NAMALWA (cell line): ENCODE measurements at places on chromosomes 11 and 22.

- no peak for DNase-seq
Observed at GRCh38 chr22:46050451-46050845, 73.5 kb upstream of the WNT7B start.

GRCh38 chr22:19842393-19843106 lies 12.1 kb downstream of the GNB1L start:
- DNase-seq = no peak

GRCh38 chr11:69992026-69992425 lies 86.1 kb upstream of the ANO1 start:
- no peak for DNase-seq

- no peak for DNase-seq
Observed at GRCh38 chr22:44795701-44796630, 43.6 kb downstream of the ARHGAP8 start.

- DNase-seq = no peak
Observed at GRCh38 chr11:66568124-66568916, at the start of gene CTSF. CTSF (minus strand) TSS chr11:66568606; CDS start chr11:66568486, 120 bp downstream.

DNA sequence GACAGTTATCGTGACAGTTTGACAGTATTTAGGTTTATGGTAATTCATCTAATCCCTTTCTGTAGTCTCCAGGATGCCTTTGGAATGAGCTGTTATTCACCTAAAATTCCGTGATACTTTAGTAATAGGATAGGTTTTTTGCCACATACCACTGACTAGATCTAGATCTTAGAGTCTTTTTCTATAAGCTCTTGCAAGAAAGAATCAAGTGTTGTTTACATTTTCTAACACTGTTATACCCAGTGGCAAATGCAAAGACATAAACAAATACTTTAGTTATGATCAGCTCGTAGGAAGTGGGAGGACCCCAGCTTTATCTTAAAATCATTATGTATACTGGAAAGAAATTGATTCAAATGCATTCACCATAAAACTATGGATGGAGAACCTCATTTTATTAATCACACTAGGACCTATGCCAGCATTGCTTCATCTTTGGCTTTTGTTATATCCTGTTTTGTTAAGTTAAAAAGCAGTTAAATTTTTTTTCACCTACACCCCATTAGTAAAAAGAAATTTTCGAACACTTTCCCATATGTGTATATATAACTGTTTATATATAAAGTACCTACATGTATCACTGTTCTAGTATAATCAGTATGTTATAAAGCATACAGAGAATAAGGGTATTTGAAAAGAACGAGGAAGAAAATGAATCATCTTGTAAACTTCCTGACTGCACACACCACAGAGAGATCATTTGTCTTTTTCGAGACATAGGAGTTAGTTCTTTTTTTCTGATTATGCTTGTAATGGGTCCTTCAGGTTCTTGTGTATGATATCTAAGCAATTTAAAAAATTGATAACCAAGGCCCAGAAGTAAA lies 60.9 kb downstream of the PDHX start:
- DNase-seq = no peak

- peak; percentile 34 for DNase-seq
Observed at GRCh38 chr11:91625495-91625894, 599.1 kb upstream of the FAT3 start.

DNA sequence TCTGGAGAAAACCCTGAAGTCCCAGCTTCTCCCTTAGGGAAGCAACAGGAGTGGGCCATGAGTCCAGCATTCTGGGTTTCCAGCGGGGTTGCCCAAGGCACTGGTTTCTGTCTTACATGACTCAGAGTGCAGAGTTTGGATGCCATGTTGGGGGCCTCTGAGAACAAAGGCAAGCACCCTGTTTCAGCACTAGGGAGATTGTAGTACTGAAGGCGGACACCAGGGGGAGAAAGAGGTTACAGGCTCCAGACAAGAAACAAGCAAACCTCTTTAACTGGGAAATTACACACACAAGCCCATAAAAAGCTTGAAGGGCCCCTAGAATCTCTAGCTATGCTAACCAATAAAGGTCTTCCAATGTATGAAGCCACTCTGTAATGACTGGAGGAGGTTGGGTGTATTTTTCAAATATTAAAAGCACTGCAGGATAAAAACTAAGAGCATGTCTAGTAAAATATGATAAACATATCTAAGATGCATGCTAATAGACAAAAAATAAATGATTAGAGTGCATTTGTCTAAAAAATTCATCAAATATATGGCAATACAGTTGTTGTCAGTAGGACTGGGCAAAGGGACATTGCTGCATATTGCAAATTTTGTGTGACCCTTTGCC lies 7.1 kb downstream of the MS4A6E start:
- peak; percentile 83 for DNase-seq

DNA sequence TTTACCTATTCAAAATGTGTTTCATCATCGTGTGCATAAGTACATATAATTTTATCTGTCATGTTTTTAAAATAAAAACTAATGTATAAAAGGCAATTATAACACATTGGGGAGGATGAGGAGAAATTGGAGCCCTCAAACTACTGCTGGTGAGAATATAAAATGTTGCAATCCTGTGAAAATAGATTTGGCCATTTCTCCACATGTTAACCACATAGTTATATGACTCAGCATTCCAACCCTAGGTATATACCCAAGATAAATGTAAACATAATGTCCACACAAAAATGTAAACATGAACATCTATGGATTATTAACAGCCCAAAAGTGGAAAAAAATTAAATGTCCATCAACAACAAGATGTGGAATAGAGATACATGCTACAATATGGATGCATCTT lies 928.0 kb upstream of the FAT3 start:
- no peak for DNase-seq

- DNase-seq = no peak
Observed at GRCh38 chr22:38697425-38698089, 3.2 kb downstream of the JOSD1 start.

DNA sequence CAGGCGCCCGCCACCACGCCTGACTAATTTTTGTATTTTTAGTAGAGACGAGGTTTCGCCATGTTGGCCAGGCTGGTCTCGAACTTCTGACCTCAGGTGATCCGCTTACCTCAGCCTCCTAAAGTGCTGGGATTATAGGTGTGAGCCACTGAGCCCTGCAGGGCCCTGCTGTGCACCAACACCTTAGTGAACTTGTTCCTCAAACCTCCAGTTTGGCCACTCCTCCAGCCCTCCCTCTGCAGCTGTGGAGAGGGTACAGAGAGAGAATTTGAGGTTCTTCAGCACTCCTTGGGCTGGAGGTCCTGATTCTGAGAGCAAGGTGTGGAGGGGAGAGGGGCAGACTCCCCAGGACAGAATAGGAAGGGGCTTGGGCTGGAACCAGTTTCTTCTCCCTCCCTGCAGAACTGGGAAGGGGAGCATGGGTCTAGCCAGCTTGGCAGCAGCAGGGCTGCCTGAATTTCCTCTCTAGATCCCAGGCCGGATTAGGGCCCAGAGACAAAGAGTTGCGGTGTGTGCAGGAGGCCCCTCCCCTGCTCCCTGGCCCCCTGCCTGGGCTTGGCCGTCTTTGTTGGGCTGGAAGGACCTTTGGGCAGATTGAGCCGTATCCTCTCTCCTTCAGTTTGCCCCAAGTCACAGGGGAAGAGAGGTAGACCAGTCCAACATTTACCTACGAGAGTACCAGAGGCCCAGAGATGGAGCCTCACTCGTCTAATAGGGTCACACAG lies 2.3 kb upstream of the PEX16 start:
- DNase-seq = no peak

GRCh38 chr22:42931421-42932196 lies 74.5 kb upstream of the ARFGAP3 start:
- peak; percentile 71 for DNase-seq

GRCh38 chr11:131441051-131441810 lies 70.8 kb downstream of the NTM start:
- no peak for DNase-seq

- DNase-seq = no peak
Observed at GRCh38 chr22:46353483-46354105, 18.1 kb downstream of the TRMU start.

GRCh38 chr22:42764895-42765363 lies 44.3 kb upstream of the A4GALT start:
- no peak for DNase-seq

- DNase-seq = no peak
Observed at GRCh38 chr11:37948258-37948657, 1350.2 kb upstream of the RAG2 start.

DNA sequence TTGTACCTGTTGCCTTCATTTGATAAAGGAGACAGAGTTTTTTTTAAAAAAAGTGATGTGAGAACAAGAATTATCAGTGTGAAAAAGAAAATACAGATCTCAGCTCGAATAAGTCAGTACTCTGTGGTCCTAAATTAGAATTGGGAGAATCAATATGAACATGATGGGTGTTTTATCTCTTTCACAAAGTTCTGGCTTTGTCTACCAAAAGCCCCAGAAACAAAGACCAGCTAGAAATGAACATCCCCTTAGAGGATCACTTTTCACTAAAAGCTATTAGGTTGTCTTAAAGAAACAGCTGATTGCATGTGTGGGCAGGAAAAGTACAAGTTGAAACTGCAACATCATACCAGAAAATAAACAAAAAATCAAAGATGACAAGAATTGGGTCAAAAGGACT lies 8.4 kb upstream of the ST14 start:
- peak; percentile 30 for DNase-seq

DNA sequence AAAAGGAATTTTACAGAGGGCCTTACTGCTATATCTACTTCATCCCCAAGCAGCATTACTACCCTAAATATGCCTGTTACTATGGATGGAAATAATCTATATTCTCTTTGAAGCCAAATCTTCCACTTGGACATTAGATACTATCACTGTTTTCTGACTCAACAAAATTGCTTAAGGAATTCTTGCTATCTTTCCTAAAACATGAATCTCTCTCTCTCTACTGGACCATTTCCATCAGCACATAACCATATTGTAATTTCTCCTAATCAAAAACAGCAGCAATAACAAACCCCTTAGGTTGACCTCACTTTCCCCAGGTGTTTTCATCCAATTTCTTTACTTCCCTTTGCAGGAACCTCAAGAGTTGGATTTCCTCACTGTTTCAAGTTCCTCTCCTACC lies 67.9 kb upstream of the BLID start:
- no peak for DNase-seq

DNA sequence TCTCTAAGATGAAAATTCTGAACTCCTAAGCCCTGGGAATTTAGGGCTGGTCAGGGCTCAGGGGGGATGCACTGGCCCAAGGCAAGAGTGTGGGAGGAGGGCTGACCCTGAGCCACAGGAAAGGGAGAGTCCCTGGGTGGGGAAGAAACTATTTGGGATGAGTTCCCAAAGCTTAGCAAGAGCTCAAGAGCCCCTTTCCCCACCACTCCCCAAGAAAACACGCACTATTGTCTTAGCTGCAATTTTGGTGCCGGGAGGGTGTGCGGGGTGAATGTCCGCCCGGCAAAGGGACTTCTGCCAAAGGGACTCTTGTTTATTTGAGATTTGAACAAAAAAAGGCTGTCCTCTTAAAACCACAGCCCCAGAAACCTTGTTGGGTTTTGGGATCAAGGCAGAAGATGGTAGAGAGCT lies 37.0 kb downstream of the KIAA1671 start:
- no peak for DNase-seq

GRCh38 chr11:111819829-111820237 lies 51.5 kb downstream of the ALG9 start:
- no peak for DNase-seq

- no peak for DNase-seq
Observed at GRCh38 chr22:28425211-28425610, 254.4 kb downstream of the TTC28 start.

DNA sequence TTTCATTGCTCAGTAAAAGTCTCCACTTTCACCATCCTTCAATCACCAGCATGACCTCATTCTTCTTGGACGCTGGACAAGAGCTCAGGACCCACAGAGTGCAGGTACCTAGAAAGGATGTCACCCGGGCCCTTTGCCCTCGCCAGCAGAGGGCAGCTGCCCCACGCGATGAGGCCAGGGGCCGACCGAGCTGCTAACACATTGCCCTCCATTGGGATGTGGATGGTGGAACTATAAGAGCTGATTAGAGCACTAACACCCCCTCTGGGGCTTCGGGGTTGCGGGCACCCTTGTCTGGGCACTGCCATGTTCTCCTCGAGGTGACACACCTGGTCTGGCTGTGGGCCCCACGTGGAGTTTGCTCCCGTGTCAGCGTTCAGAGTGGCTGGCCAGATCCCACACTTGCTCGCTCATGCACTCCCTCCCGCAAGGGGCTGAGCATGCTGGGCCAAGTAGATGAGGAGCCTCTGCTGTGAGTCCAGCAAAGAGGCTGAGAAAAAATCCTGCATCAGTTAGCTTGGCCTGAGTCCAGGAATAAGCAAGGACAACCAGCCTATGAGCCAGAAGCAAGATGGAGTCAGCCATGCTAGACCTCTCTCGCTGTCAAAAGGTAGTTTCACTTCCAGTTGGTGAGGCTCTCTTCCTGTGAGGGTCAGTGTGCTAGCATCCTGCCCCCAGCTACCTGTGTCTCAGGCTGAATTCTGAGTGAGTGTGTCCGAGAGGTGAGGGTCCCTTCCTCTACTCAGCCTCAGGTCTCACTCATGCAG lies 9.8 kb downstream of the KRTAP5-6 start:
- DNase-seq = no peak

DNA sequence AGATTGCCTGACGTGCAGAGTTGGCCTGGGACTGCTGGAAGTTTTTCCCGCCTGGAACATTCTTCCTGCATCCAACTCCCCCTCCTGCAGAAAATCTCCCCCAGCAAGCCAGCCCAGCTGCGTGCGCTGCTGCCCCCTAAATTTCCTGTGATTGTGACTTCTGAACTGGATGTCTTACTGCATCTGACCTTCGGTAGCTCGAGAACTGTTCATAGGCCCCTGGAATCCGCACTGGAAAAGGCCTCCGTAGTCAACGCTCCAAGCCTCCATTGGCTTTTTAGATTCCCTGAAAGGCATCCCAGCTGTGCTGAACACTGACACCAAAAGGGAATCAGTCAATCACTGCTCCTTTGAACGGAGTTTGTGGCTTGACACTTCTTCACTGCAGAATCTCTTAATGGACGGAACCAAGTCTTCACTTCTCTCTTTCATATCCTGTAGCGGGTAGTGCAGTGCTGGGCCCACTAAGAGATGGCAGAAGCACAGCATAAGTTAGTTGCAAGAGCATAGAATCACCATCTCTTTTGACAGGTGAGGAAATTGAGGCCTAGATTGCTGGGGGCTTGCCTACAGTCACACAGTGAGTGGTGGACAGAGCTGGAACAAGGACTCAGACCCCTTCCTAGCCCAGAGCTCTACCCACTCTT lies 14.2 kb upstream of the RASD2 start:
- no peak for DNase-seq

GRCh38 chr11:45022294-45023064 lies 71.8 kb upstream of the TP53I11 start:
- no peak for DNase-seq

DNA sequence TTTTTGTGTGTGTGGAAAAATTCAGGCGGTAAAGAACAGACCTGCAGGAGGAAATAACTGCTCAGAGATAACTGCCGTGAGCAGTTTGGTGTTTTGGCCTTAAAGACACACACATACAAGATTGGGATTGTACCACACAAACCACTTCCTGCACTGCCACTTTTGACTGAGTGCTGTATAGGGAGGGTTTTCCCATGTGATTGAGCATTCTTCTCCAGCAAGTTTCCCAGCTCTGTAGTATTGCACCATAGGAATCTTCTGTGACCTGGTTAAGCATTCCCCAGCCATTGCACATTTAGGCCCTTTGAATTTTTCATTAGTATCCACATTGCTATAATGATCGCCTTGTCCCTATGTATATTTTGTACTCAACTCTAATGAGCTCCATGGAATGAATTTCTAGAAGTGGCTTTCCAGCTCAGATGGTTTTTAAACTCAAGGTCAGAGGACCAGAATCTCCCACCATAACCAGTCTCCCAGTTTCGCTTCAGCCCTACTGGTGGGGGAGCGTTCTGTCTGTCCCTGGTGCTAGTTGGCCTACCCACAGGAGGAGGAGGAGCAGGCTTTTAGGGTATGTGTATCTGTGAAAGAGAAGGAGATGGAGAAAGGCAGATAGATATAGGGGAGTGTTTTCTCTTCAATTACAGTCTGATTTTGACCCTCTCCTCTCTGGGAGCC lies 9.3 kb downstream of the CD82 start:
- no peak for DNase-seq
